ENCODE measurements at places on chromosomes 1 and 21.
A peak's percentile ranks its signal among the peaks of the same experiment; 100 is the strongest.

DNA sequence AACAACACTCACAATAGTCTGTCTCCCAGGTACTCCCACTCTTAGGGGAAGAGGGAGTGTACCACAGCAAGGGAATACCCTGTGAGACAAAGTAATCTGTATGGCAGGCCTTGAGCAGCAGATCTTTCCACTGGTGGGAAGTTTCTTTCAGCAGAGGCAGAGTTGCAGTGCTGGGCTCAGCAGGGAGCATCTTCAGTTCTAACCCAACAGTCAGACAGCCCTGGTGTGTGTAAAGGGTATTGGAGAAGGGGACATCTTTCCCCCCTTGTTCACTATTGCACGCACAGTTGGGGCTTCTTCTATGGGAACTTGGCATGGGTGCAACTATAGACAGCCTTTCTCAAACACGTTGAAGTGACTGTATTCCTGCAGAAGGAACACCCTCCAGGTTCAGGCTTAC is 159.4 kb upstream of the DPT start:
- no peak for DNase-seq

DNA sequence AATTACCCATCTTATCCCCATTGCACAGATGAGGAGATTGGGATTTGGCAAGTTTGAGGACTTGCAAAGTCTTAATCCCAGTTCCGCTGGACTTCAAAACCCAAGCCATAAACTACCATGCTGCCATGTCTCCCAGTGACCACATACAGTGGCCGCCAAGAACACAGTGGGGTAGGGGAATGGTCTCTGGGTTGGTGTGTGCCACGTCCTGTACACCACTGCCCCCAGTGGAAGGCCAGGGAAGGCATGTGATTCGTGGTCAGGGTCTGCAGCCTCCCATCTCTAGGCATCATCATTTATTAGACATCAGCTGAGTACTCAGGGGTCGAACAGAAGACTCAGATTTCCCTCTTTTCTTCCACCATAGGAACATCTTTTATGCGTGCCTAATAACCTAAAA is 76.0 kb downstream of the MAN1C1 start:
- DNase-seq = no peak

DNA sequence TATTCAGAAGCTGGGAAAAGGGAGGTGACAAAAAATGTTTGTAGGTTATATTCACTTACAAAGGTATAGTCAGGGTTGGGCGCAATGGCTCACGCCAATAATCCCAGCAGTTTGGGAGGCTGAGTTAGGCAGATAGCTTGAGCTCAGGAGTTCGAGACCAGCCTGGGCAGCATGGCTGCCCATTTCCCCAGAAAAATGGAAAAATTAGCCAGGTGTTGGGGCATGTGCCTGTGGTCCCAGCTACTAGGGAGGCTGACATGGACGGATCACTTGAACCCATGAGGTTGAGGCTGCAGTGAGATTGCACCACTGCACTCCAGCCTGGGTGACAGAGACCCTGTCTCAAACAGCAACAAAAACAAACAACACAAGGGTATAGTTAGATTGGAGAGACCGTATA is 3.0 kb downstream of the TIMM17A start:
- no peak for DNase-seq

DNA sequence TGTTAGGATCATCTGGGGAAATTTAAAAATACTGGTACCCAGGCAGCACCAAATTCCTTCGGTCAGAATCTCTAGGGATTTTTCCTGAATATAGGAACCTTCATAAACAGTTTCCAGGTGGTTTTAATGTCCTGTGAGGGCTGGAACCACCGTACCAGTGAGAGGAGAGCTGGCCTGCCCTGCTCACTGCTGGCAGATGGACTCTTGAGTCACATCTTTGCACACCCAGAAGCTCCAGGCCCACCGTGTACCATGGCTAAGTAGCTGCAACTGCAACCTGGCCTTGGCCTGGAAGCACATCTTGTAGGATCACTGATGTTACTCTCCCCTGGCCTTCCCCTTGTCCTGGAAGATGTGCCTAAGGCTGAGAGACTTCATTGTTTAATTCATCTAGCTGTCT is 181.5 kb downstream of the DISC1 start:
- DNase-seq = no peak

GRCh38 chr1:64550946-64551605 is 81.1 kb downstream of the CACHD1 start:
- DNase-seq = no peak

- no peak for DNase-seq
Observed at GRCh38 chr1:41379738-41380130, 18.5 kb downstream of the FOXO6 start.

DNA sequence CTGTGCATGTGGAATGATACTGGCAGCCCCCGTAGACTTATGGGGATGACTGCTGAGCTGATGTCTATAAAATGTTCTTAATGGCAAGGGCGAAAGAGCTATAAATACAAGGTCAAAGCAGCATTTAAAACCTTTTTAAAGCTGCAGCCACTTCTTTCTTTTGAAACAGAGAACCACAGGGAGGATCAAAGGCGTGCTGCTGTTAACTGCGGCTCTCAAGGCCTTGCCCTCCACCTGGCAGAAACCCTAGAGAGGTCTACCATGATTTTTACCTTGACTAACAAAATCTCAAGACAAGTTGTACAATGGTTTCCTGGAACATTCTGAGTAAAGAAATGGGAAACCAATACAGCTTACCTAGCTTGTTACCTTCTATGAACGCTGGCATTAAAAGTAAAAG is 89.7 kb downstream of the SLC45A1 start:
- DNase-seq = peak; percentile 47

DNA sequence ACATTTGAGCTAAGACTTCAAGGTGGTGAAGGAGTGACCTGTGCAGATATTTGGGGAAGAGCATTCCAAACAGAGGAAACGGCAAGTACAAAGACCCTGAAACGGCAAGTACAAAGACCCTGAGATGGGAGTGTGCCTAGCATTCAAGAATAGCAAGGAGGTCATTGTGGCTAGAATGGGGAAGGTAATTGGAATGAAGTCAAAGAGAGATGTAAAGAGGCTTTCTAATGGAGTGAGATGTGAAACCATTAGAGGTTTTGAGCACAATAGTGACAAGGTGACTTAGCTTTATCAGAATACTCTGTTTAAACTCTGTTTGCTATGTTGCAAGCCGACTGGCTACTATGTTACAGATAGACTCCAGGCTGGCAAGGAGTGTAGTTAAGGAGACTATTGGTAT is 4.4 kb downstream of the CDC7 start:
- DNase-seq = no peak

- DNase-seq = no peak
Observed at GRCh38 chr21:46025113-46025770, 43.7 kb downstream of the COL6A1 start.

DNA sequence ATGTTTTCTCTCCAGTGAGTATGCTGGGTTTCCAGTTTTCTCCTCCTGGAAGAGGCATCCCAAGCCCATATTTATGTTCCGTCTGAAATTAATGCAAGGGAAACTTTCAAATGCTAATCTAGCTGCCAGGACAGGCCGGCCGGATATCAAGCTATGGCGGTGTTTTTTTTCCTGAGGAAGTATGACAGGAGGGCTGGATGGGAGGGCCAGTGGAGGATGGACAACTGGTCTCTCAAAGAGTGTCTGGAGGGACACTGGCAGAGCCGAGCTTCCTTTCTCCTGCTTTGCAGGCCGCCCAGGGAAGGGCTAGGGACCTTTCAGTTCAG is 212.7 kb downstream of the TRABD2B start:
- DNase-seq = no peak

GRCh38 chr1:53672243-53672642 is 66.7 kb downstream of the GLIS1 start:
- DNase-seq = no peak

All from naive thymus-derived CD8-positive, alpha-beta T cell (primary cell).